ENCODE measurements at places on chromosomes 1 and 21.

DNA sequence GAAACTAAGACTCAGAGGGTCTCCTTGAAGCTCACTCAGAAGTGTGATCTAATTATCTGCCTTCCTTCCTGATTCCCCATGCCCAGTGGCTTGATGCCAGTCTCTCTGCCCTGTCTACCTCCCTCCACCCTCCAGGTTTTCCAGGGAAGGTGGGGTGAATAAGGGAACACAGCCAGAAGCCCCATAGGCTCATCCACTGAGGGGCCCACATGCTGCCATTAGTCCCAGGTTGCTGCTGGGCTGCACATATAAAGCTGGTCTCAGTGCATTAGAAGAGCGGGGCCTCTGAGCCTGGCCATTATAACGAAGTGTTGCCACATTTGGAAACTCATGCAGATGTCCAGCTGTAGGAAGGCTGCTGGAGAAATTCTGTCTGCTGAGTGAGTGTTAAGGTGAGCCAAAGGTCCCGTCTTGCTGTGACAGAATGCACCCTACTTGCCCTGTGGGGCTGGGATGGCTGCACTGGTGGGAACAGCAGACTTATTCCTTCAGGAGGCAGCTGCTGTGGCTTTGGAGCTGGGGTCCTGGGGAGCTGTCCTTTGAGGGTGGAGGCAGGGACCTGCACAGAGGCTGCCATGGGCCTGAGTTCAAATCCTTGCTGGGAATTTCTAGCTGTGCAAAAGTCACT lies 2.9 kb downstream of the ADORA1 start:
- no peak for DNase-seq

DNA sequence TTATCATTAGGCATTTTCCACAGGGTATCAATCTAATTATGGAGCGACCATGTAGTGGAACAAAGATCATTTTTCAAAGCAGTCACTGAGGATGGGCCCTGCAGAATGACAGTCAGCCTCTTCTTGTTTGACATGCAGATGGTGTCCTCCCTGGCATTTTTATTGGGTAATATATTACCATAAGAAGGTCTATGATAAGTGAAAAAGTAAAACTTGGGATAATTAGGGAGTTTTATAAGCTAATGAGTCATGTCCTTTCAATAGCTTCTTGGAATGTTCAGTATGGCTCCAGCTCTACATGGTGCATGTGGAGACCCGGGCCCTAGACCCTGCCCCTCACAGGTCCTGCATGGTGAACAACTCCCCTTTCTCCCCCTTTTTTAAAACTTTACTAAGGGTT lies 232.2 kb upstream of the COA6 start:
- no peak for DNase-seq

- no peak for DNase-seq
Measured at GRCh38 chr1:219189021-219189824, 15.5 kb downstream of the LYPLAL1 start.

- no peak for DNase-seq
Measured at GRCh38 chr21:41510500-41510899, 2.5 kb upstream of the TMPRSS2 start.

GRCh38 chr1:232249339-232249738 lies 380.6 kb downstream of the SIPA1L2 start:
- DNase-seq, result no peak

- DNase-seq, result peak; percentile 62
Measured at GRCh38 chr1:47705517-47706130, 267.8 kb downstream of the FOXD2 start.

- DNase-seq, result no peak
Measured at GRCh38 chr1:32311709-32312393, 20.0 kb downstream of the HDAC1 start.

GRCh38 chr21:38402795-38403194 lies 95.5 kb downstream of the ERG start:
- DNase-seq, result no peak

DNA sequence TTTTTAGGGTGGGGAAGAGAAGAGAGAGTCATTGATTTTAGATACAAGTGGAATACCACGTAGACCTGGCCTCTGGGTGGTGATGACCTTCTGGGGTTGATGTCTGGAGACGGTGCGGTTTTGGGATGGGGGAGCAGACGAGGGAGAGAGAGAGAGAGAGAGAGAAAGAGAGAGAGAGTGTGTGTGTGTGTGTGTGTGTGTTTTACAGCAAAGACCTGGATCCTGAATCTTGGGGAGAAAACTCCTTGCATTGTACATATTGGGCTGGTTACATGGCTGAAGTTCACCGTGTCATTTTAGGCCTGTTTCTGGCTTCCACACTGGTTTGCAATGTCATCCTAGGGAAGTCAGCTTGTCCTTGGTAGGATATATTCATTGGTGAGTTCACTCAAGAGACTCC lies 89.0 kb downstream of the GALNT2 start:
- DNase-seq, result no peak

DNA sequence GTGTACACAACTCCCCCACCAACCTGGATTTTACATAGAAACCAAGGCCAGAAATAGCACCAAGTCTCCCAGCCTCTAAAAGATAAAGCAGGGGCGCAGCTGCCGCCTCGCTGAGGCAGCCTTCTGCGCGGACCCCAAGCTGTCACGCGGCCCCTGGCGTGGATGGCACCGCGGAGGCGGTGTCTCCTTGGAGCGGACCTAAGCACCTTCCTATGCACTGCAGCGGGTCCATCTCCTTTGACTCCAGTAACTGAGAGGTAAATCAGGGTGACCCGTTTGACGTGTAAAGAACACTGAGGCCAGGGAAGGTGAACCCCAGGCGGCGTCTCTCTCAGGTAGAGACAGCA lies 17.0 kb downstream of the ZNF697 start:
- no peak for DNase-seq

DNA sequence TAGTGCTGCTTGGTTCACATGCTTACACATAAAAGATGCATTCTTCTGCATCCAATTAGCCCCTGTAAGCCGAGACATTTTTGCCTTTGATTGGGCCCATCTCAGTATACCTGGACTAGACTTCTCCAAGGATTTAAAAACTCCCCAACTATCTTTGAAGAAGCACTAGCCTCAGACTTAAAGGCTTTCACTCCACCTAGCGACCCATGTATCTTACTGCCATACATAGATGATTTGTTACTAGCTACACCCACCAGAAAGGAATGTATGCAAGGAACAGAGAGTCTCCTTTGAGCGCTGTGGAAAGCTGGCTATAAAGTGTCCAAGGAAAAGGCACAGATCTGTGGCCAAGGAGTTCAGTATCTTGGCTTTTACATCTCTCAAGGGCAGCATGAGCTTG lies 91.7 kb downstream of the LIPI start:
- no peak for DNase-seq

GRCh38 chr1:174519844-174520243 lies 72.1 kb downstream of the GPR52 start:
- no peak for DNase-seq

Data from NCI-H2227 treated with DMSO at 0.1 percent for 48 hours (cell line).